GM23338 (cell line): ENCODE measurements at places on chromosomes 16 and 17. TPM values are rescaled to one million over a fixed set of nuclear protein-coding genes. Genes with fewer than 3 reads are reported as not detected.

GRCh38 chr16:23584186-23585076 lies 11.7 kb downstream of the NDUFAB1 start:
- peaks cover 35% of the 10 kb centered on the region for H3K36me3 ChIP-seq
- H3K4me1 ChIP-seq, result no peaks in the 10 kb centered on the region
- H3K27ac ChIP-seq, result no peak overlapping the region
- no peak overlapping the region for H3K4me3 ChIP-seq
- H3K27me3 ChIP-seq, result no peaks in the 10 kb centered on the region

GRCh38 chr17:80523956-80524712 lies 20.5 kb upstream of the RPTOR start:
- H3K27me3 ChIP-seq, result no peaks in the 10 kb centered on the region
- no peak overlapping the region for H3K27ac ChIP-seq
- no peaks in the 10 kb centered on the region for H3K36me3 ChIP-seq
- H3K4me3 ChIP-seq, result no peak overlapping the region
- DNase-seq, result no peak

- no peak overlapping the region for H3K4me3 ChIP-seq
- H3K27ac ChIP-seq, result no peak overlapping the region
- no peaks in the 10 kb centered on the region for H3K27me3 ChIP-seq
- no peaks in the 10 kb centered on the region for H3K36me3 ChIP-seq
- DNase-seq, result no peak
Measured at GRCh38 chr17:6160232-6160555, 90.0 kb downstream of the WSCD1 start.

DNA sequence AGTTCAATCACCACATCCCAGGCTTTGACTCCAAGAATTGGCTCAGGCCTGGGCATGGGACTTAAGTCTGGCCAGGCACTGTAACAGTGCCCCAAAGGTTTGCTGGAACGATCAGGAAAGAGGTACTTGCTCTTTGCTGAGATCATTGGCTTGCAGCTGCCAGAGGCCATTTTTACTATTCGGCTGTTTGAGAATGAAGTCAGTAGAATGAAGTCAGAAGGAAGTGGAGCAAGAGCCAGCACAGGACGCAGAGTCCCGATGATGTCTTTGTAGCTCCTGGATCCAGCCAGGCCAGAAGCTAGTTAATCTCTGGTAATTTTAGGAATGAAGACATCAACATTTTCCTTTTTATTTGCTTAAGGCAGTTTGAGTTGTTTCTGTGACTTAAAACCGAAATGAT lies 195.5 kb downstream of the RAB11FIP4 start:
- no peaks in the 10 kb centered on the region for H3K27me3 ChIP-seq
- no peaks in the 10 kb centered on the region for H3K4me1 ChIP-seq
- DNase-seq, result no peak
- no peaks in the 10 kb centered on the region for H3K36me3 ChIP-seq
- no peak overlapping the region for H3K4me3 ChIP-seq
- no peak overlapping the region for H3K27ac ChIP-seq

- peaks cover 28% of the 10 kb centered on the region for H3K4me1 ChIP-seq
- H3K4me3 ChIP-seq, result no peak overlapping the region
- peak overlapping the region; percentile 78 for H3K27ac ChIP-seq
- no peaks in the 10 kb centered on the region for H3K36me3 ChIP-seq
- no peaks in the 10 kb centered on the region for H3K27me3 ChIP-seq
Measured at GRCh38 chr17:57916925-57917858, 38.0 kb downstream of the CUEDC1 start.

- no peaks in the 10 kb centered on the region for H3K36me3 ChIP-seq
- H3K27ac ChIP-seq, result no peak overlapping the region
- H3K27me3 ChIP-seq, result peaks cover 100% of the 10 kb centered on the region
Measured at GRCh38 chr17:48615963-48616716, 1.0 kb upstream of the HOXB8 start.

DNA sequence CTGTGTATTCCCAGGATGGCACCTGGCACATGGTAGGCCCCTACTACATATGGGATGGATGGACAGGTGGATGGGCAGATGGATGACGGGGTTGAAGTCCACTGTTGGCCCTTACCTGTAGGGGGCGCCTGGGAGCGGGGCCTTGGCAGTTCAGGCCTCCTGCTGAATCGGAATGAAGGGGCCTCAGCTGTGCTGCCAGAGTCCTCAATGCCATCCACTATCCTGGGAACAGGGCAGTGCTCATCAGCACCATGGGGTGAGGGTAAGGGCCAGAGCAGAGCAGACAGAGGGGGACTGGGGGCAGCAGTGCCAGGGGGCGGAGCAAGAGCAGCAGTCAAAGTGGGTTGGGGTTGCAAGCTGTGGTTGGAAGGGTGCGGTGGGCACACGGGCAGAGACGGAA lies 8.3 kb upstream of the RAB5C start:
- H3K27ac ChIP-seq, result no peak overlapping the region
- H3K4me3 ChIP-seq, result no peak overlapping the region

DNA sequence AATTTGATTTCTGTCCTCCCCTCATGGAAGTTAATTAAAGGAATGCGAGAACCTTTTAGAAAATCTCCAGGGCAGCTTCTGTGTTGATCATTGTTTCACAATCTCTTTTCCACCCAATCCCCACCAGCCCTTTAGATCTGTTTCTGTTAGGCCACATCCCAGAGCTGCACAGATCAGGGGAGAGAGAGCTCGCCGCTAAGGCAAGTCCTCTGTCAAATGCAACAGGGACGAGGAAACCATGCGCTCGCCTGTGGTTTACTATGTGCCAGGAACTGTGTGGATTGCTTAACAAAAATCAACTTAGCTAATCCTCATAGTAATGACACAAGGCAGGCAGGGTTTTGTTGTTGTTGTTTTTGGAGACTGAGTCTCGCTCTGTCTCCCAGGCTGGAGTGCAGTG lies 115.4 kb downstream of the SALL1 start:
- no peak for DNase-seq
- H3K27ac ChIP-seq, result no peak overlapping the region
- H3K27me3 ChIP-seq, result no peaks in the 10 kb centered on the region
- H3K4me1 ChIP-seq, result peaks cover 17% of the 10 kb centered on the region

DNA sequence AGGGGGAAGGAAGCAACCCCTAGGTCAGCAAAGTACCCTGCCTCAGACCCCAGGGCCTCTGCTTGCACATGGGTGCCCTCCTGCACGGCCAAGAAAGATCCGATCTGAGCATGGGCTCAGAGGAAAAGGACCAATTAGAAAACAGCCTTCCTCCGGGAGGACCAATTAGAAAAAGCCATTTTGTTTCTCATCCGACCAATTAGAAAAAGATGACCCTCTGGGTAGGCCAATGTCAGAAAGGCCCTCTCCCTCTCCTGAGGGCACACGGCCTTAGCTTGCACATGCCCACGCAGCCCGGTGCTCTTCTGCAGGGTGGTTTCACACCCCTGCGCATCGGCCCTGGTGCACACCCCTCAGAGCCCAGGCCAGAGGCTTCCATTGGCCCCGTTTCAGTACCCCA lies 5.1 kb upstream of the CISD3 start:
- H3K4me1 ChIP-seq, result peaks cover 16% of the 10 kb centered on the region
- no peak for DNase-seq
- no peak overlapping the region for H3K27ac ChIP-seq
- H3K36me3 ChIP-seq, result no peaks in the 10 kb centered on the region

DNA sequence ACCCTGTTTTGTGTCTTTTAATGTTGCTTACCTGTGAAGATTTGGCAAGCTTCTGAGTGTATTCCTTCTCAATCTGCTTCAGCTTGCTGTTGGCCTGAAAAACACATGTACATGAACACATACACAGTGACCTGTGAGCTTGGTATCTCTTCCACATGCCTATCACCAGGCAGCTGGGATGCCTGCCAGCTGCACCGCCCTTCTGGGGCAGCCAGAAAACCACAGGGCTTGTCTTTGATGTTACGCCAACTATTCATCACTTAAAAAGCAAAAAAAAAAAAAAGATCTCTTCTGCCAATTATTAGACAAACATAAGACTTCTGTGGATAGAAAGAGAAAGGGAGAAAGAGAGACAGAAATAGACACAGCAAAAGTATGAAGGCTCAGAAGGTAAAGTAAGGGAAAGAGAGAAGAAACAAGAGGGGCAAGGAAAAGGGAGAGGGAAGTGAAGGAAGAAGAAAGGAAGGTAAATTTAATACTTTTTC lies 189.2 kb upstream of the AXIN2 start:
- H3K4me1 ChIP-seq, result no peaks in the 10 kb centered on the region; the same call in 1 of the 2 replicates
- DNase-seq, result no peak
- no peaks in the 10 kb centered on the region for H3K27me3 ChIP-seq
- H3K27ac ChIP-seq, result no peak overlapping the region
- no peak overlapping the region for H3K4me3 ChIP-seq

DNA sequence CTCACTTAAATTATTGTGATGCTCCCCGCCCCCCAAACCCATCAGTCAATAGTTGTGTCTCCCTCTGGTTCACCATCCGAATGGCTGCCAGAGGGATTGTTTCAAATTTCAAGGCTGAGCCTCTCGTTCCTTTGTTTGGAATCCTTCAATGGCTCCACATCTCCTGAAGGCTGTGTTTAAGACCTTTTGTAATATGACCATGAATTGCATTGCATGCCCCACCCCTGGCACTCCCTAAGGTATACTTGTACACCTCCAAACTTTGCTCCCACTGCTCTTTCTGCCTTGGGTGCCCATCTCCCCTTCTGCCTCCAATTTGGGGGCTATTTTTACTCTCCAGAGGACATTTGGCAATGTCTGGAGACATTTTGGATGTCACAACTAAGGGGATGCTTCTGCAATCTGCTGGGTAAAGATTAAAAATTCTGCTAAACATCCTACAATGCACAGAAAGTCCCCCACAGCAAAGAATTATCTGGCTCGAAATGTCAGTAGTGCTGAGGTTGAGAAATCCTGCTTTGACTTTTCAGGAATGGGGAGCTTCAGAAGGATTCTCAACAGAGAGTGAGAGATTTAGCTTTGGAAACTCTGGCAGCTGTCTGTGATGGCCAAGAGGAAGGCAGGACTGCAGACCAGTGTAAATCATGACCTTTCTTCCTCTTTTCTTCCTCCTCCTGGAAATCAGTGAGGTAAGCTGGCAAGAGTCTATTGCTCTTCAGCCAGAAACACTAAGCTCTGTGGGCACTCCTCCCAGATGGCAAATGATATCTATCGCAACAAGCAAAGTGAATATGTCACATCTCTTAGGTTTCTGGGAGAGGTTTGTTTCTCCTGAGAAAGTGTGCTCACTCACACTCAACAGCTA lies 8.7 kb upstream of the IL4R start:
- H3K27me3 ChIP-seq, result no peaks in the 10 kb centered on the region
- no peak overlapping the region for H3K4me3 ChIP-seq
- H3K4me1 ChIP-seq, result no peaks in the 10 kb centered on the region
- no peaks in the 10 kb centered on the region for H3K36me3 ChIP-seq
- DNase-seq, result no peak

- no peak for DNase-seq
- H3K4me3 ChIP-seq, result no peak overlapping the region
- 0 out of 2 replicates have a peak, but pooled peaks cover 6% of the 10 kb centered on the region for H3K4me1 ChIP-seq
- no peaks in the 10 kb centered on the region for H3K27me3 ChIP-seq
- no peak overlapping the region for H3K27ac ChIP-seq
Measured at GRCh38 chr17:70344386-70345060, 175.2 kb downstream of the KCNJ2 start.

GRCh38 chr16:12120217-12120981 lies 143.9 kb downstream of the SNX29 start:
- no peaks in the 10 kb centered on the region for H3K27me3 ChIP-seq
- no peak overlapping the region for H3K4me3 ChIP-seq
- DNase-seq, result no peak
- H3K27ac ChIP-seq, result no peak overlapping the region
- H3K36me3 ChIP-seq, result no peaks in the 10 kb centered on the region
- H3K4me1 ChIP-seq, result no peaks in the 10 kb centered on the region

C1QL1 gene
- 4.9 and 14.4 TPM in 2 replicates for total RNA-seq

KRTAP3-2 gene
- total RNA-seq, result not detected in 2 replicates

PTX4 gene
- total RNA-seq, result not detected in 2 replicates

KRT27 gene
- not detected in 2 replicates for total RNA-seq

ATP2C2 gene
- 2.1 and 2.3 TPM in 2 replicates for total RNA-seq
